ENCODE measurements at places on chromosomes 4 and X.

DNA sequence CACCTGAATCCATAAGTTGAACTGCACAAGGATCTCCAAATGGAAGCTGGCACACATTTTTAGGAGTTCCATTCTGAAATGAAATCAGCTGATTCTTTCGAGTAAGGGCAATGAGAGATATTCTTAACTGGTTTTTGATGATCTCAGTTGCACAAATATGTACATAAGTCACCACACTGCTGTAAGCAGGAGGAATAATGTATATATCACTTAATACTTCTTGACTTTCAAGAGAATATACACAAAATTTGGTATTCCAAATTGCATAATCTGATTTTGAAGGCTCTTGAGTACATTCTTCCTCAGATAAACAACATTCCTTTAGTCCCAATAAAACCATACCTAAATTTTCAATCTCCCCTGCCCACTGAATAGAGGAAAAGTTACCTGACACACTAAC lies 8.2 kb downstream of the FANCB start:
- no peak for DNase-seq

DNA sequence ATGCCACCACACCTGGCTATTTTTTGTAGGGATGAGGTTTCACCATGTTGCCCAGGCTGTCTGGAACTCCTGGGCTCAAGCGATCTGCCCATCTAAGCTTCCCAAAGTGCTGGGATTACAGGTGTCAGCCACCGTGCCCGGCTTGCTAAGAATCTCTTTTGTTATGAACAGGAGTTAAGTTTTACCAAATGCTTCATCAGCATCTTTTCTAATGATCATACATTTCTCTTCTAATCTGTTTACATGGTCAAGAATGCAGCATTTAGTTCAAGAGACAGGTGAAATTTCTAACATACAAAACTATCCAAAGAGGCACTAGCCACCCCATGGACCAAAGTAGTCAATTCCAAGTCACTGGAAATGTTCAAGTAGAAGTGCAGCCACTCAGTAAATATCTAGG lies 52.5 kb upstream of the IQSEC2 start:
- no peak for DNase-seq

GRCh38 chrX:100830547-100830946 lies 10.4 kb downstream of the CSTF2 start:
- DNase-seq, result no peak

GRCh38 chr4:41957634-41958033 lies 22.4 kb downstream of the TMEM33 start:
- no peak for DNase-seq

- no peak for DNase-seq
Observed at GRCh38 chr4:71251261-71251660, 87.6 kb upstream of the SLC4A4 start.

DNA sequence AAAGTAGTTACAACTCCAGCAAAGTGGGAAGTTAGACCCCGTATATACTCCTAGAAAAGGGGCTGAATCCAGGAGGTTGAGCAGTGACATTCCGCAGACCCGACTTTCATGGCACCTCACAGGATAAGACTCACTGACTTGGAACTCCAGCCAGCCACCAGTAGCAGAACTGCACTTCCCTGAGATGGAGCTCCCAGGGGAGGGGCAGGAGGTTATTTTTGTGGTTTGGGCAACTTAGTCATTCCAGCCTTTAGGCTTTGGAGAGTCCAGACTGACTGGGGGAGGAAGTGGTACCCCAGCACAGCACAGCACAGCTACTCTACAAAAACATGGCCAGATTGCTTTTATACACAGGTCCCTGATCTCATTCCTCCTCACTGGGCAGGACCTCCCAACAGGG lies 319.1 kb downstream of the PCDH19 start:
- DNase-seq, result no peak

DNA sequence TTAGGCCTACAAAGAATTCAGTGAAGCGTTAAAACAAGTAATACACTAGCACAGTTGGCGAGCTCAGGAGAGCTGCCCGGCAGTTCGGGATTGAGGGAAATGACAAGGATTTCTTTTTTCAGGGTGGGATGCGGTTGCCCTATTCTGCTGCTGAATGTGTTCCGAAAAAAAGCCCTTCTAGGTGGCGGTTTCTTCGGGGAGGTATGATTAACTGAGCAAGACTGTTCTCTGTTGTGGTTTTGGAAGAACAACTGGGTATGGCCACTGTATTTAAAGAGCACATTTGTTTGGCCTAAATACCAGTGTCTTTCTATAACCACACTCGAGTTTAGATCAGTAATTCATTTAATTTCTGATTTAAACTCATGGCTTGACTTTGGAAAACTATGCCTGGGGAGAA lies 459.7 kb upstream of the FAT1 start:
- no peak for DNase-seq

DNA sequence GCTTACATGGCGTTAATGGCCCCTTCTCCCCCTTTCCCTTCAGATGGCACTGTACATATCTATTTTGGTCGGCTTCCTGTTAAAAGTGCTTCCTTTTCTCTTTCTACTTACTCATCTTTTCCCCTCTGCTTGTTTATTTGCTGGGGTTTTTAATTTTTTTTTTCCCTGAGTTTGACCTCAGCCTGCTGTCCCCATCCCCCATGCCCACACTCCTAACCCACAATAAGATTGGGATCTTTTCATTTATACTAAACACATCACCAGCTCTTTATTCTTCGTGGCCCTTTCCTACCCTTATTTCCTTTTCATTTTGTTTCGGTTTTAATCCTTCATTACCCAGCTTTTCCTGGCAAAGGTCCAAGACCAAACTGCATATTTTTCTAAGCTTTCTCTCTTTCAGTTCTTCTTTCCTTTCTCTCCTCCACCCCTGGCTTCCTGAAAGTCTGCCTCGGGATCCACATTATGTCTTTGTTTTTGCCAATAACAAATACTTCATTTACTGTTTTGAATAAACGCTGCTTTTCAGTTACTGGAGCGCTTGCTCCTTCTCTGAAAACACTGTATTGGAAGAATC lies 152.0 kb upstream of the USP9X start:
- DNase-seq, result no peak

- DNase-seq, result no peak
Observed at GRCh38 chrX:19130628-19131027, 8.4 kb upstream of the ADGRG2 start.

DNA sequence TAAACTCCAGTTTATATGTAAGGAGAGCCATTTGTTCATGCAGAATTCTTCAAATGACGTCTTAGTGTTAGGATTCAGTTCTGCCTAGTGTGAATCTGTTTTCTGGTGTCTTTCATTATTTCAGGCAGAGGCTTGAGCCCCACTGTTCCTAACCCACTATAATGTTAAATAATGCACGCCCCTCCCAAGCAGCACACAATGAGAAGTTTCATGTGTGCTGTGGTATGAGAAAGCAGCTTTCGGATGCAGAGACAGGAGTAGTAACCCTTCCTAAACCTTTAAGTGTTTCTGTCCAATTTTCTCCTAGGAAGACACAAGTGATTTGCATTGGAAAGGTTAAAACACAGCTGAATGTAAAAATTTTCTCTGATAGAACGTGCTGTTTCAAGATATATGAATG lies 54.5 kb downstream of the TRIM2 start:
- no peak for DNase-seq

DNA sequence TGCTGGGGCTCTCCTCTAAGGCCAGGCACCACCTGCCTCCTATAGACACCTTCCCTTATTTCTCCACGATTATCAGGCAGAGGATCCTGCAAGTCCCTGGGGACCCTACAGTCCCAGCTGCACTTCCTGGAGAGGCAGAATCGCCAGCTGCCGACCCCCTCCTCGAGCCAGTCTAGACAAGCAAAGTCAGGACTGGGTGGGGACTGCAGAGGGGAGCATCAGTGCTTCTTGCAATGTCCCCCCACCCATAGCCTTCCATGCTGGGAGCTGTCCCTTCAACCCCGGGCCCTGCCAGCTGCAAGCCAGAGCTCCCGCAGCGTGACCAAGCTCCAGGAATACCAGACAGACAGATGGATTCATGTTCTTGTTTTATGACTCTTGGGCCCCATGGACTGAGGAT lies 1.4 kb upstream of the CRMP1 start:
- no peak for DNase-seq

GRCh38 chr4:168569066-168569930 lies 72.4 kb downstream of the PALLD start:
- DNase-seq, result no peak

DNA sequence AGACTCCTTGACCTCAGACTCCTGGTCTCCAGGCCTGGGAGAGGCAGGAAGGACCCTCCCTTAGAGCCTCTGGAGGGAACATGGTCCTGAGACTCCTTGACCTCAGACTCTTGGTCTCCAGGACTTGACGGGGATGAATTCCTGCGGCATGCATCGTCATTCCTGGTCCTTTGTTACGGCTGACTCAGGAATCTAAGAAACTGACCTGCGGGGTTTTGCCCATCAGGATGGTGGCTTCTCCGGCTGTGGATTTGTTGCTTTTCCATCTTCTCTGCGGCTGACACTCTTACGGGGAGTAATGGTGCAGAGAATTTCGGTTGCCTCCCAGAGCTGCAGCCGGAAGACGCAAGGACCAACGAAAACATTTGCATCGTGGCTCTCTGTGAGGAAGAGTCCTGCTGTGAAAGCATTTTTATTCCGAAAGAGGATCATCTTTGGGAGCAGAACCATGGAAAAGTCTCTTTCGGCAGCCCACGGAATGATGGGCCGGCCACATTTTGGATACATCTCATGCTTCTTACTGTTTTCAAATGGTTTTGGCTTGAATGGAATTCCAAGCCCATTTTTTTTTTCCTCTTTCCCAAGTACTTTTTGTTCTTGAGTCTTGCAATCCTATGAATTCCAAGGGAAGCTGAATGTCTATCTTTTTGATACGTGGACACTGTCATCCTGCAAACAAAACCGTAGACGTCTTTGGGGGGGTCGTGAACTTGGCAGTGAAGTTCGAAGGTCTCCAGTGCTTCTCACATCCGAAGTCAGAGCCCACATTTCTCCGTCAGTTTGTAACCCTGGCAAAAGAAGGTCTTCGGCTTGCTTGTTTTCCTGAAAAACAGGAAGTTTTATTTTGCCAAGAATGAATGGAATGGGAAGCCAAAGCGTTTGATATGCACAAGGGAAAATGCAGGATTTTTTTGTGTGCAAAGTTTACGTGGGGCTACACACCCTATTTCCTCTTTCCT lies 36.5 kb downstream of the SHOX start:
- DNase-seq, result no peak

GRCh38 chr4:88467392-88467791 lies 10.5 kb downstream of the HERC5 start:
- no peak for DNase-seq

DNA sequence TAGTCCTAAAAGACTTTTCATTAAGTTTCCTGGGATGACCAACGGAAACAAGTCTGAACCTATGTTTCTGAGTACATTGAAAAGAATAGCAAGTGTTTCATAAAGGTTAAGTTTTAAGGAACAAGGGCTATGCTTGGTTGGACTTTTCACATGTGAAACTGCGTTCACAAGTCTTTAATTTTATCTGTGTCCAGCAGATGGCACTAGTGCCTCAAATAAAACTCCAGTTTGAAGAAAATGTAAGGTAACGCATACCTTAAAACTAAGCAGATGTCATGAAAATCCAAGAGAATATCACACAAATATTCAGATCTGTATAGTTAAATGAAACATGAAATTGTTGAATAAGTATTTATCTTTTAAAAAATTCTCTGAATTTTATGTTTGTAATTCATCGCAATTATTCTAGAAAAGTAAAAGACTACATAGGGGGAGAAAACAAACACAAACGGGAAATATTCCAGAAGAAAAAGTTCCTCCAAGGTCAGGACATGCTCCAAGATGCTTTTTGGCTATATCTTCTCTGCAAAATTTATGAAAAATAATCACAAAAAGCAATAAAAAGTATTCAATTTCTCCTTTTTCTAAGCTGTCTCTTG lies 89.6 kb upstream of the MAD2L1 start:
- no peak for DNase-seq

DNA sequence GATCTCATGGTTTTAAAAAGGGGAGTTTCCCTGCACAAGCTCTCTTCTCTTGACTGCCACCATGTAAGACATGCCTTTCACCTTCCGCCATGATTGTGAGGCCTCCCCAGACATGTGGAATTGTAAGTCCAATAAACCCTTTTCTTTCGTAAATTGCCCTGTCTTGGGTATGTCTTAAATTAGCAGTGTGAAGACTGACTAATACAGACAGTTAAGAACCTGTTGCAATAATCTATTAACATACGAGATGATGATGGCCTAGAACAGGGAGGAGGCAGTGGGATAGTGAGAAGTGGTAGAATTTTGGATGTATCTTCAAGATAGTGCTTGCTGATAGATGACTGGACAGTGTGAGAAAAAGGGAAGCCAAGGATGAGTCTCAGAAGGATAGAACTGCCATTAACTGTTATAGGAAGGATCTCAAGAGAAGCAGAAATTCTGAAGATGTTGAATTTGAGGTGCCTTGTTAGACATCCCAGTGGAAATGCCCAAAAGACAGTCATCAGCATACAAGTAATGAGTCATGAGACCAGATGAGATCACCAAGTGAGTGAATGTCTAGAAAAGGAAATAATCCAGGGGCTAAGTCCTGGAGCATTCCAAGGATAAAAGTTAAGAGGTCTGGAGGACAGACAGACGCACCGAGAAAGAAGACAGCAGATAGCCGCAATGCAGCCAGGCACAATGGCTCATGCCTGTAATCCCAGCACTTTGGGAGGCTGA lies 38.8 kb upstream of the UGDH start:
- DNase-seq, result no peak

DNA sequence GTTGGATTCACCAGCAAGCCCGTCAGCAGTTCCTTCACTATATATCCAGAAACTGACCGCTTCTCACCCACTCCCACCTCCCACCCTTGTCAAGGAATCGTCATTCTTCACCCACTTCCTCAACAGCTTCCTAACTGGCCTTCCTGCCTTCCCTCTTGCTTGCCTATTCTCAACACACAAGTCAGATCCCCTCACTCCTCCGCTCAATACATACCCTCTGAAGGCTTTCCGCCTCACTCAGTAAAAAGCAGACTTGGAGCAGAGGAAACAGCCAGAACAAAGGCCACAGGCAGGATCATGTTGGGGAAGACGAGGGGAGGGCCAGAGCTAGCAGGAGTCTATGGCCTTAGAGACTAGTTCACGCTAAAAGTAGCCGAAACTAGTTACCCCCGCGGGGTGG lies 23.7 kb downstream of the RWDD4 start:
- DNase-seq, result no peak

- no peak for DNase-seq
Observed at GRCh38 chr4:187069398-187069797, 345.7 kb upstream of the FAT1 start.

GRCh38 chrX:15398874-15399273 lies 14.7 kb upstream of the VEGFD start:
- no peak for DNase-seq

Measured in left lobe of liver (tissue), 2 donors.